ENCODE measurements at places on chromosomes 12 and 14. TPM values are rescaled to one million over a fixed set of nuclear protein-coding genes. Genes with fewer than 3 reads are reported as not detected.

CISTR gene
- total RNA-seq: not detected

DCD gene
- total RNA-seq: not detected

SPRING1 gene
- total RNA-seq: 37.1 TPM

RTN1 gene
- total RNA-seq: 9.8 TPM

GPR65 gene
- not detected for total RNA-seq

DCN gene
- 33.1 TPM for total RNA-seq

RASSF3 gene
- total RNA-seq: 30.5 TPM

GALNT9 gene
- 3.2 TPM for total RNA-seq

VASH1 gene
- total RNA-seq: 0.54 TPM

NELL2 gene
- not detected for total RNA-seq

MYH7 gene
- not detected for total RNA-seq

CLEC4C gene
- total RNA-seq: not detected

MYH6 gene
- total RNA-seq: not detected

CD163L1 gene
- total RNA-seq: 3.5 TPM

TAS2R31 gene
- total RNA-seq: 1.9 TPM

IFI27L2 gene
- 59.3 TPM for total RNA-seq

ADAMTS20 gene
- not detected for total RNA-seq

FAM181A gene
- not detected for total RNA-seq

TNFAIP2 gene
- 17.9 TPM for total RNA-seq

SNRPF gene
- total RNA-seq: 46.9 TPM

SERPINA12 gene
- total RNA-seq: not detected

ANO6 gene
- total RNA-seq: 31.8 TPM

PRKD1 gene
- 7.9 TPM for total RNA-seq

HELB gene
- 2.6 TPM for total RNA-seq

SIX1 gene
- total RNA-seq: 0.33 TPM

KRT74 gene
- not detected for total RNA-seq

NEUROD4 gene
- total RNA-seq: not detected

PLCZ1 gene
- total RNA-seq: not detected

HRK gene
- total RNA-seq: 2.6 TPM

CLEC4A gene
- total RNA-seq: 0.79 TPM

KTN1 gene
- 165 TPM for total RNA-seq

SOAT2 gene
- total RNA-seq: not detected

TMEM119 gene
- not detected for total RNA-seq

KLRB1 gene
- not detected for total RNA-seq
